Cerebellar nuclear complex (tissue), 1 donor: ENCODE measurements at places on chromosomes 11 and 22.

GRCh38 chr11:118659953-118660680 is 19.3 kb downstream of the TREH start:
- DNase-seq = no peak

DNA sequence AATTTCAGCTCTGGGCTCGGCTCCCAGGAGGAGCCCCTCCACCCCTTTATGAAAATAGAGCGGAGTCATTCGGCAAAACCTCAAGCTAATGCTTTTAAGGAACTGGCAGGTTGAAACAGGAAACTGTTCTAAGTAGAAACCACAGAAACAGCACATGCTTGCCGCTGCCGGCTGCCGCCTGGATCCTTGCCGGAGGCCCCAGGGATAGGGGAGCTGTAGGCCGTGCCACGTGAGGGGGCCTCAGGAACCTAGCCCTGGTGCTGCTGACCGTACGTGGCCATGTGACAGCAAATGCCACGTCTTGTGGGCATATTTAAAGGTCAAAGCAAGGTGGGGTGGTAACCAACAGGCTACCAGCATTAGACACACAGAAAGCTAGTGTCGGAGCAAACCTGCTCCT is 77.9 kb upstream of the TIMP3 start:
- DNase-seq = no peak

DNA sequence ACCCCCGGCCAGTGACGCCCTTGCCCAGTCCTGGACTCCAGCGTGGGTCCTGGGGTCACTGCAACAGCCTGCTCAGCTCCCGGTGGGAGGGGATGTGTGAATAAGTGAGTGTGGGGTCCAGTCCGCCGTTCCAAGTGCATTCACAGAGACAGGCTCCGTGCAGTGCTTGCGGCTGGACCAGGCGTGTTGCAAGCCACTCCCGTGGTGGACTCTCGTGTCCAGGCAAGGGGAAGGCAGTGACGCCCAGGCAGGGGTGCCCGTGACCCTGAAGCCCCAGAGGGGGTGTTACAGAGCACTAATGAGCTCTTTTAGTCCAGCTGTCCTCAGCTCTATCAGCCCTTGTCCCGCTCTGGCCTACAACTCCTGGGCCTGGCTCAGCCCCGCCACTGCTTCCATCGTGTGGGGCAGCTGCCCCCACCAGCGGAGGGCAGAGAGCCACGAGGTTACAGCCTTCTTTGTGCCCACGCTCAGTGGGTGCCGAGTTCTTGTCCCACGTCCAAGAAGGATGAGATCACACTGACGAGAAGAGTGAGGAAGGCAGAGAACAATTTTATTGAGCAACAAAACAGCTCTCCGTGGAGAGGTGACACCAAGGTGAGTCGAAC is 1807.5 kb downstream of the LRRC4C start:
- no peak for DNase-seq

- no peak for DNase-seq
Observed at GRCh38 chr22:20563466-20563906, 56.1 kb downstream of the MED15 start.

GRCh38 chr11:95835351-95835750 is 45.1 kb downstream of the CEP57 start:
- DNase-seq = no peak

DNA sequence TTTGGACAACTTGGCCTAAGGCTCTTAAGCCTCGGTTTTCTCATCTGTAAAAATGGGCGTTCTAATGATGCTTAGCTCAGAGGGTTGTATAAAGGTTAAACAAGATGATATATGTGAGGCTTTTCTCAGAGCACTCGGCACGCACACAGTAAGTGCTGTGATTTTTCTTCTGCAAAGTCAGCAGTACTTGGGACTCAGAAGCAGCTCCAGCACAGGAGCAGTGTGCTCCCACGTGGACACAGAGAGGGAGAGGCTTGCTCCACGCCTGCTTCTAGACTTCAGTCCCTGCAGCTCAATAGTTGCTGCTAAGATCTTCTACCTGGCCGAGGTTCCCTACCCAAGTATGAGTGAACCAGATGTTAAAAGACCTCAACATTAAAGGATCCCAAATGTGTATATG is 39.9 kb upstream of the PHF21A start:
- DNase-seq = no peak

DNA sequence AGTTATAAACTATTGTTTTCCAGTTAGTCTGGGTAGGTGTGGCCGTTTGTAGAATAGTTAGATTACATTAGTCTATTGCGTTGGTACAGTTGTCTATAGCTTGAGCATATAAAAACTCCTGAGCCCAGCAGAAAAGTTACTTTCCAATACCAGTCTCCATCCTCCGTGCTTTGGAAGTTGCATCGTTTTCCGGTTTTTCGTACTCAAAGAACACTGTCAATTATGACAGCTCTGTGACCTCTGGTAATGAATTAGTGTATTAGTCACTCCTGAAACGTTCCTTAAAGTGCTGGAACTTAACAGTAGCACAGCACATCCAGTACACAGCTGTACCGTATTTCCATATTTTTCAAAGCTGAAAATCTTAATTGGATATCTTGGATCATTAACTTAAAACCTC is 808 bp upstream of the MSANTD2 start:
- DNase-seq = no peak

DNA sequence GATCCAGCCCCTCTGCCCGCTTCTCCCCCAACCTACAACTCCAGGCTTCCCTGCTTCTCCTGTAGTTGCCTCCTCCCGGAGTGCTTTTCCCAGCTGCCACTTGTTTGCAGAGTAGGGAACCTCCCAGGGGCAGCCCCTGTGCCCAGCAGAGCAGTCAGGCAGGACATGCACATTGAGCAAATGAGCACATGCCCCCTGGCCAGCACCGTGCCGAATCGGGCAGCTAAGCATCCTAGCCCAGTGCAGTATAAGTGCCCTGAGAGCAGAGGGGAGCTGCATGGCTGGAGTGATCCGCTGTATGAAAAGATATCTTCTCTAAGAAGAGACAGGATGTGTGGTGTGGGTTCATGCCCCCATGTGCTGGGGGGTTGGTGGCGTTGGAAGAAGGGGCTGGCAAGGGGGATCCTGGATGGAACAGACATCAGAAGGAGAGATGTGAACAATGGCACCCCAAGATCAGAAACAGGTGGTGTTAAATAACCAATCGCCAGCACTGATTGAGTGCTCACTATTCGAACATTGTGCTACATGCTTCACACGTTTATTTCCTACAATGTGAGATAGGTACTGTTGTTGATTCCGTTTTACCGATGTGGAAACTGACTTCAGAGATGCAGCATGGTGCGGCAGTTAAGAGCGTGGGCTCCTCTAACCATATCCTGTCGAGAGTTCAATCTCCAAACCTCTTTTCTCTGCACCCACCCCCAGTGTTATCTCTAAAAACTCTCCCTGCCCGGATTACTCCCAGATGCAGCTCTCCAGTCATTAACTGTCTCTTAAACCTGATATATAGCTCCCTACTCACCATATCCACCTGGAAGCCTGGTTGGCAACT is 1.2 kb downstream of the AIP start:
- DNase-seq = no peak

- DNase-seq = no peak
Observed at GRCh38 chr22:18048441-18048898, 24.1 kb upstream of the MICAL3 start.

- no peak for DNase-seq
Observed at GRCh38 chr11:115905341-115906000, 401.3 kb upstream of the CADM1 start.

DNA sequence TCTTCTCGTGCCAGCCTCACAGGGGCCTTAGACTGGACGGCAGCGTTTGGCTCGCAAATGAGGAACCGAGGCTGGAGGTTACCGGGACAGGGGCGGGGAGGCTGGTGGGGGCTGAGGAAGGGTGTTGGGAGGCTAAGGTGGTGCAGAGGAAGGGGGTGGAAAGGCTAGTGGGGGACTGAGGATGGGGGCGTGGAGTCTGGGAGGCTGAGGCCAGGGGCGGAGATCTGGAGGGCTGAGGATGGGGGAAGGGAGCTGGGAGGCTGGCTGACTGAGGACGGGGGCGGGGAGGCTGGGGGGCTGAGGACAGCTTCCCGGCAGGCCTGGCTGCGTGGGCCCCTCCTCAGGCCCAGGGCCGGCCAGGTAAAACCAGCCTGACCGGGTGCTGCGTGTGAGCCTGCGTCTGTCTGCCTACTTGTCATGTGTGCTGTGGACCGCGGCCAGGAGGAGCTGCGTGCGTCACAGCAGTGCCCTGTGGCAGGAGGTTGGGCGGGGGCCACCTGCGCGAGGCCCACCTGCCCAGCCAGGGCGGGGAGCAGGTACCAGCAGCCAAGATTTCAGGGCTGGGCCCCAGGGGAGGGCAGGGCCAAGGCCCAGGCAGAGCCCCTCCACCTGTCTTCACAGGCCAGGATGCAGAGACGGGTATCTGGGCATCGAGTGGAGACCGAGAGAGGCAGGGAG is 9.4 kb upstream of the PIM3 start:
- DNase-seq = no peak

DNA sequence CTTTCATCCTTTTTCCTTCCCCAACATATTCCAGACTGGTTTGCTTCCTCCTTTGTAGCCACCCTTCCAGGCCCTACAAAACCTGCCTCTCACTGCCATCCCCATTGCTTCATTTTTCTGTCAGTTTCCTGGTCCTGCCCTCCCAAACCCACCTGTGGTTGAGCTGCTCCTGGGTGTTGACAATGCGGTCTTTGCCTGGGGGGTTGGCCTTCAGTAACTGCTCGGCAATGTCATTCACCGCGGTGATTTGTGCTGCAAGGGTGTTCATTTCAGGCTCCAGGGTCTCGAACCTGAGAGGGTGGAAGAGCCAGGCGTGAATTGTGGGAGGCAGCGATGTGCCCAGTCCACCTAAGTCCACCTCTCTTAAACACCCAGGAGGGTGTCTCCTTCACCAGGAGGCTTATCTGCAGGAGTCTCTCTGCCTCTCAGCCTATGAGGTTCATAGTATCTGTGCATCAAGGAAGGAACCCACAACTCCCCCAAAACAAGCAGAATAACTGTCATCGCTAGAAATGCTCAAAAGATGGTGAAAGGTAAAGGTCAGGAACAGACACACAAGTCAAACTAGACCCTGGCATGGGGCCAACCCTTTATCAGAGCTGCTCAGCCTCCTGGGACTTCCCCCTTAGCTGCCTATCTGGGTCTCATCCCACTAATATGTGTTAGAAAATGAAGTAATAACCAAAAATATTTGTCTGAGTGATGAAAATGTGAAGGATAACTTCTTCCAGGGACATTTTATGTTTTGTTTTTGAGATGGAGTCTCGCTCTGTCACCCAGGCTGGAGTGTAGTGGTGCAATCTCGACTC is 23.9 kb upstream of the RBM4B start:
- DNase-seq = no peak

DNA sequence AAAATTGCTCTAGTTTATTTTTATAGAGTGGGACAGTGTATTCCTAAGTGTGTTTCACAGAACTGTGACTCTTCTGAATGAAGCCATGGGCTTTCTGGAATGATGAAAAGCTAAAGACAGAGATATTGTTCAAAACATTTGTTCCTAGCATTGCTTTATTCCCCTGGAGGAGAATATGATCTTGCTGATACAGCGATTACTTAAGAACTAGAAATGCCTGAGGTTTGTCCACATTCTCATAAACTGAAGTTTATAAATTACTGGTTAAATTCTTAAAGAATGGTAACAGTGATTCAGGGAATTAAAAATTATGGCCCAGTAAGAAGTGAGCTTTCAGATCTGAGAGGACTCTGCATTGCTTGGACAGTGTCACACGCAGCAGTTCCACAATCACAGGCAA is 690.3 kb downstream of the FAM181B start:
- no peak for DNase-seq
